Spleen (tissue), 13 donors: ENCODE measurements at places on chromosomes 5 and 9. TPM values are rescaled to one million over a fixed set of nuclear protein-coding genes. Genes with fewer than 3 reads are reported as not detected.
A peak's percentile ranks its signal among the peaks of the same experiment; 100 is the strongest.

The MCTP1 gene
- polyA plus RNA-seq: 4.6 TPM

The SNCAIP gene
- polyA plus RNA-seq: 12.1 TPM

The MYMK gene
- polyA plus RNA-seq: not detected

DNA sequence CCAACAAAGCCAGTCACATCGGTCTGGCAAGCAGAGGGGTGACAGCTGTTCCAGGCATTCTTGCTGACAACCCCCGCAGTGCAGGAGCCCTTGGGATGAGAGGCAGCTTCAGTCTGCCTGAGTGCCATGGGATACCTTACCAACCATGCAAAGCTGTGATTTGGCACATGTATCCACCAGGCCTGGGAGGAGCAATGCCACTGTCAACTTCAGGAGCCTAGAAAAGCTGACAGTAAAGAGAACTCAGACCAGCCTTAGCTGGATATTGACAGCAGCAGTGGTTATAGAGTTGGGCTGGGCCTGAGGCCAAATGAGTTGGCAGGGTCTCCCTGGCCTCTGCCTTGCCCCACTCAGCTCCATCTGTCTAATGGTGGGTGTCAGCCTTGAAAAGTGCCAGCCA, 10.1 kb upstream of the PLPPR1 start:
- no peak overlapping the region for H3K4me3 ChIP-seq
- H3K27ac ChIP-seq: no peak overlapping the region

DNA sequence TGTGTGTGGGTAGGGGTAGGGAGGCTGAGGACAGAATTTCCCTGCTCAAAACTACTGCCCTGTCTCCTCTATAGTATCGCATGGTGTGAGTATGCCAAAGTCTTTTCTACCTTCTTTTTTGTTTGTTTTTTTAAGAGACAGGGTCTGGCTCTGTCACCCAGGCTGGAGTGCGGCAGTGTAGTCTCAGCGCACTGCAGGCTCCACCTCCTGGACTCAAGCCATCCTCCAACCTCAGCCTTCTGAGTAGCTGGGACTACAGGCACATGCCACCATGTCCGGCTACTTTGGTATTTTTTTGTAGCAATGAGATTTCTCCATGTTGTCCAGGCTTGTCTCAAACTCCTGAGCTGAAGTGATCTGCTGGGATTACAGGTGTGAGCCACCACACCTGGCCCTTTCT, 2.5 kb downstream of the SRP19 start:
- no peak for DNase-seq
- no peak overlapping the region for H3K27ac ChIP-seq
- peaks cover 34% of the 10 kb centered on the region for H3K36me3 ChIP-seq
- peaks cover 20% of the 10 kb centered on the region for H3K4me1 ChIP-seq
- no peaks in the 10 kb centered on the region for H3K27me3 ChIP-seq

- no peak overlapping the region for H3K4me3 ChIP-seq
- H3K36me3 ChIP-seq: peaks cover 98% of the 10 kb centered on the region
- no peaks in the 10 kb centered on the region for H3K4me1 ChIP-seq
- no peak for DNase-seq
Observed at GRCh38 chr9:2800394-2801179, 43.3 kb downstream of the PUM3 start.

- no peaks in the 10 kb centered on the region for H3K4me1 ChIP-seq
- DNase-seq: no peak
- no peak overlapping the region for H3K4me3 ChIP-seq
- no peaks in the 10 kb centered on the region for H3K27me3 ChIP-seq
- no peak overlapping the region for H3K27ac ChIP-seq
Observed at GRCh38 chr9:116340270-116340669, 186.7 kb downstream of the PAPPA start.

GRCh38 chr5:8458038-8458383, 589.1 kb downstream of the MTRR start:
- H3K27me3 ChIP-seq: no peaks in the 10 kb centered on the region
- no peak for DNase-seq
- peak overlapping the region; percentile 73 for H3K27ac ChIP-seq
- H3K4me3 ChIP-seq: peak overlapping the region; percentile 87
- no peaks in the 10 kb centered on the region for H3K36me3 ChIP-seq

GRCh38 chr5:81751836-81752643, 1.1 kb upstream of the SSBP2 start:
- no peaks in the 10 kb centered on the region for H3K27me3 ChIP-seq
- peaks cover 17% of the 10 kb centered on the region for H3K4me1 ChIP-seq
- DNase-seq: no peak
- peak overlapping the region; percentile 94 for H3K27ac ChIP-seq

GRCh38 chr5:120413686-120414085, 50.4 kb upstream of the PRR16 start:
- H3K36me3 ChIP-seq: no peaks in the 10 kb centered on the region
- DNase-seq: no peak
- H3K4me1 ChIP-seq: no peaks in the 10 kb centered on the region
- H3K4me3 ChIP-seq: no peak overlapping the region
- no peak overlapping the region for H3K27ac ChIP-seq

DNA sequence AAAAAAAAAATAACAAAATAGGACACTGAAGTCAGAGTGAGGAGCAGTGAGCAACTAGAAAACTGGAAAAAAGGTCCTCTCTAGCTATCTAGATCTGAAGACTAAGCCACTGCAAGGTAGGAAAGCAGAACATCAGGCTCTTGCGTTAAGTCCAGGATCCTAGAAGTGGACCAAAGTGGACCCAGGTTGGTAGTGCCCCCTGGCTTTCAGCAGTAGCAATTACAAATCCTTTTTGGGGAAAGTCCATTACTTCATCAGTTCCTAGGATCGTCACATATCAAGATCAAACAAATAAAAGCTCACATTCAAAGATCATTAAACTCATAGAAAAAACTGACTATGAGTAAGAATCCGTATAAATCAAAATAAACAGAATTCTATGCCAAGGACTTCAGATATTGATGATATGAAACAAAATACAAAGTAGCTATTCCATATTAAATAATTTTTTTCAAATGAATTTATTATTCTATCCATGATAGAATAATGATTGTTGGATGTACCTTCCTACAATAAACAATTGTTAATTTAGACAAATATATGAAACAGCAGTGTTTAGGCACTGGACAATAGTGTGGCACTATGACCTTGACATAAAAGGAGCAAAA, 6.5 kb upstream of the RICTOR start:
- peaks cover 6% of the 10 kb centered on the region for H3K27me3 ChIP-seq
- no peaks in the 10 kb centered on the region for H3K36me3 ChIP-seq
- H3K4me1 ChIP-seq: peaks cover 31% of the 10 kb centered on the region
- H3K27ac ChIP-seq: no peak overlapping the region
- no peak for DNase-seq
- no peak overlapping the region for H3K4me3 ChIP-seq

GRCh38 chr9:30058463-30058862, 2326.0 kb upstream of the ACO1 start:
- H3K27ac ChIP-seq: no peak overlapping the region
- no peaks in the 10 kb centered on the region for H3K27me3 ChIP-seq
- DNase-seq: no peak
- no peaks in the 10 kb centered on the region for H3K4me1 ChIP-seq
- no peak overlapping the region for H3K4me3 ChIP-seq

GRCh38 chr9:20250791-20251190, 371.5 kb downstream of the MLLT3 start:
- no peak overlapping the region for H3K27ac ChIP-seq
- no peak for DNase-seq
- no peaks in the 10 kb centered on the region for H3K36me3 ChIP-seq
- H3K4me3 ChIP-seq: no peak overlapping the region
- H3K4me1 ChIP-seq: no peaks in the 10 kb centered on the region

GRCh38 chr5:79120221-79120620, 8.6 kb downstream of the BHMT start:
- no peak overlapping the region for H3K27ac ChIP-seq
- H3K27me3 ChIP-seq: no peaks in the 10 kb centered on the region
- no peak for DNase-seq
- no peaks in the 10 kb centered on the region for H3K36me3 ChIP-seq
- H3K4me1 ChIP-seq: no peaks in the 10 kb centered on the region

GRCh38 chr5:18653216-18653752, 1019.0 kb downstream of the TAF11L14 start:
- H3K36me3 ChIP-seq: no peaks in the 10 kb centered on the region
- no peak for DNase-seq
- H3K27ac ChIP-seq: no peak overlapping the region
- H3K27me3 ChIP-seq: no peaks in the 10 kb centered on the region

DNA sequence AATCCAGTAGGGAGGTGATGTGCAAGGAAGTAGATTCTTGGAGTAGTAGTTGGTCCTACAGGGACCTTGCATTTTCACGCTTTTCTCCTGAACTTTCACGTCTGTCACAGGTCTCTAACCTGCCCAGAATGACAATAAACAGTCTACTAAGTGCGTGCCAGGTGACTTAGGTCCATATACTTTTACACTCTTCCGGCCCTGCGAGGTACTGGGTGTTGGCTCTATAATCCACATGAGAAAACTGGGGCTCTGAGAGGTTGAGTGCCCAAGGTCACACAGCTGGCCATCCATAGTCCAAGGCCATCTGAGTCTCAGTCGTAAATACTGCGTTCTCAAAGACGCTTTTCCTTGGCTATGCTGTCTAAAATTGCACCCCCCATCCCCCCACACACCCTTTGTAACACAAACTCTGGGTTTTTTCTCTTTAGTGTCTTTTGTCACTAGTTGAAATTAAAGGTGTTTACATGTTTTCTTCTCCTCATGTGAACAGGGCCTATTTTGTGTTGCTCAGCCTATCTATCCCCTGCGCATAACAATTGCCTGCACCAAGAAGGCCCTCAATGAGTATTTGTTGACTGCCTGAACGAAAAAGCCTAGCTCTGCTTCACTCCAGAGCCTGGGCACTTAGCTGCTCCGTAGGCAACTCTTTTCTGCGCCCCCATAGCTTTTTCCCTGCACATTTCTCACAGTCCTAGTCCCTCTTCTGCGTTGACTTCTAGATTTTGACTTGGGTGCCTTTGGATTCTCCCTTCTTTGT, 943 bp downstream of the SFXN1 start:
- peak overlapping the region; percentile 93 for H3K4me3 ChIP-seq
- H3K27me3 ChIP-seq: no peaks in the 10 kb centered on the region
- H3K36me3 ChIP-seq: peaks cover 4% of the 10 kb centered on the region
- DNase-seq: no peak
- peak overlapping the region; percentile 84 for H3K27ac ChIP-seq
